Substantia nigra (tissue), 51 donors: ENCODE measurements at places on chromosomes 11 and 22.

- DNase-seq = no peak
Measured at GRCh38 chr11:68380786-68381622, 68.6 kb downstream of the LRP5 start.

GRCh38 chr22:20748731-20749428 lies 25.0 kb upstream of the SERPIND1 start:
- DNase-seq = no peak

DNA sequence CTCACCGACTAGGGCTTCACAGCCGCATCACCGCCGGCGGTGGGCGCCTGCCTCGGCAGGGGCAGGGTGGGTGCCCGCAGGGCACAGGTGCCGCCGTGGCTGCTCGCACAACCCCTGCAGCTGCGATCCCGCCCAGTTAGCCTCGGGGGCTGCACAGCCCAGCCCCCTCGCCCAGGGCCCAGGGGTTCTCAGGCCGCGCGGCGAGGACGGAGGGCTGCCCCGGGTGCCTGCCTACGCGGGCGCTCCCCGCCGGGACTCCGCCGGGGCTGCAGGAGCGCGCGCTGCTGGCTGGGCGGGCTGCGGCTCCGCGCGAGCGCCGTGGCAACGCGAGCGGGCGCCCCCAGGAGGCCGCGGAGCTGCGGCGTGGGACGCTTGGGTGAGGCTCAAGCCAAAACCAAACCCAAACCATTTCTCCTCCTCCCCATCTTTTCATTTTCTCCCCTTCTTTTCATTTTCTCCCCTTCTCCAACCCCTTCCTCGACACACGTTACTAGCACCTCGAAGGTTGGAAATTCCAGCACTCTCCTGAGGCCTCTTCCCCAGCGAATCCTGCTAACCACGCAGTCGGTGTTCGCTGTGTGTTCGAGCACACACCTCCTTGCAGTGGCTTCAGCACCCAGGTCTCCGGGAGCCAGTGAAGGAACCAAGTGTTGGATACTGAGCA lies at the start of gene MICAL3:
TSS of gene MICAL3 (minus strand) at position 286 of the 664 bp plus-strand sequence. CDS start 117,749 bp downstream, outside the sequence.
- peak; percentile 33 for DNase-seq

DNA sequence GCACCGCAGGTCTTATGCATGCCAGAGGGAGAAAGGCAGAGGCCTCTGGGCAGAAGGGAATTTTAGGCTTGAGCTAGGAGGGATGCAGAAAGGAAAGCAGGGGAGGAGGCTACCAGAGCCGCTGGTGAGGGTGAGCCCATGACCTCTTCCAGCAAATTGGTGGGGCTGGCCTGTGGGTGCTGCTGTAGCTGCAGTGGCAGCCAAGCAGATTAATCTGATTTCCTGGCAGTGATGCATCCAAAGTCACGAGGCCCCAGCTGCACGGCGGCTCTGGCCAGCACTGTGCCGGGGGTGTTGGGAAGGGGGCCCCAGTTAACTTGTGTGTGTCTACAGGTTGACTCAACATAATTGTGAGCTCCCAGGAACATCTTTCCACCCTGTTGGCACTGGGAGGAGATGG lies 41.4 kb upstream of the B3GAT1 start:
- DNase-seq = no peak

DNA sequence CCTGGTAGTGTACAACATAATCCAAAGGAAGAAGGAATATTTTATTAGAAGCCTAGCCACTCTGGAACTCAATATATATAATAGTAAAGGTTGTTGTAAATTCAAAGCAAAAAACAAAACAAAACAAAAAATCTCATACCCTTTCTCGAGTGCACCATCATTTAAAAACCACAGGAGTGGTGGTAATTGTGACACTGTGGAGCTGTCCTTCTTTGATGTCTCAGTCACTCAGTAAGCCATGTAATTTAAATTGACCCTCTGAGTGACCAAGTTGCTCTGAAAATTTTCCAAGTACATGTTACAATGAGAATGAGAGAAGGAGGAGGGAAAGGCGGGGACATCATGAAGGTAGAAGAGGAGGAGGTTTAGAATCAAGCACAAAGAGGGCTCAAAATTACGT lies 6.6 kb downstream of the PRSS23 start:
- no peak for DNase-seq

DNA sequence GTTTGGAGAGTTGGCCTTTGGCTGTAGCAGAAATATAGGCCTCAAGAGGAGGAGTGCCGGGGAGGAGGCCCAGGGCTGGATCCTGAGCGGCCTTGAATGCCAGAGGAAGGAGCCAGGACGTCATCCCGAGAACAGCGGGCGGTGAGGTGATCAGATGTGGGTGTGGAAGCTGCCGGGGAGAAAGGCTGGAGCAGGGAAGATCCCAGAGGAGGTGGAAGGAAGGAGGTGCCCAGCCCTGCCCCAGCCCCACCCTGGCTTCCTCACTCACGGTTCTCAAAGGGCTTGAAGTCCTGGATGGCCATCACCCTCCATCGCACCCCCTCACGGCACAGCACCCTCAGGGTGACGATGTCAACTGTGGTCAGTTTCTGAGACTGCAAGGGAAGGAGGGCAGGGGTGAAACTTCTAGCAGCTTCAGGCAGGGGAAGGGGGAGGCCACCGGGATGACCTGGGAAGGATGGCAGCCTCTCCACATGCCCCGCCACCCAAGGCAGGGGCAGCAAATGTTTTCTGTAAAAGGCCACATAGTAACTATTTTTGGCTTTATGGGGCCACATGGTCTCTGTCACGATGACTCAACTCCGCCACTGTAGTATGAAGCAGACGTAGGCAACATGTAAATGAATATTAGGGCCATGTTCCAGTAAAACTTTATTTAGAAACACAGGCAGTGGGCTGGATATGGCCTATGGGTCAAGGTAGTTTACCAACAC lies 10.7 kb downstream of the IL2RB start:
- DNase-seq = no peak

DNA sequence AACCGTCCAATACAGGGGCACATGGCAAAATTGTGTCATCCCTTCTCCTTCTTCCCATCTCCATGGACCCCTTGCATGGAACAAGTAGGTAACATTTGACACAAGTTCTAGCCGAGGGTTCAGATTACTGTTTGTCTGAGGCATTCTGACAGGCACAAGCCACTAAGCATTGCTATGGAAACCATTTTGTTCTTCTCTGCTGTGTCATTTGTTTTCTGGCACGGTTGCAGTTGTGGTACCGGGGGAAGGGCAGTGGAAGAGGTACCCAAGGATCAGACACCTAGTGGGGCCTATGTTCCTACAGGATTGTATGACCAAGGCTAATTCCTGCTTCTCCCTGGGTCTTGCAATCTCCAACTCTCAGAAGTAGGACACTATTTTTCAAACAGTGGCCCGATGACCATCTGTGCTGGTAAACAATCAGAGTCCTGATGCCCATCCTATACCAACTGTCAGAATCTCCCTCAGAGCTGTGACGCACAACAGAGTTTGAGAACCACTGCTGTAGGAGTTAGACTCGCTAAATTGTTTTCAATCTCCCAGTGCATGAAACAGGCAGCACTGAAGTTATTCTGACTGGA lies 69.3 kb downstream of the KCNC1 start:
- DNase-seq = no peak
